ENCODE measurements at places on chromosomes 11 and 22.
A peak's percentile ranks its signal among the peaks of the same experiment; 100 is the strongest.

- no peak for DNase-seq
Measured at GRCh38 chr11:65953471-65953870, 8.1 kb upstream of the SART1 start.

DNA sequence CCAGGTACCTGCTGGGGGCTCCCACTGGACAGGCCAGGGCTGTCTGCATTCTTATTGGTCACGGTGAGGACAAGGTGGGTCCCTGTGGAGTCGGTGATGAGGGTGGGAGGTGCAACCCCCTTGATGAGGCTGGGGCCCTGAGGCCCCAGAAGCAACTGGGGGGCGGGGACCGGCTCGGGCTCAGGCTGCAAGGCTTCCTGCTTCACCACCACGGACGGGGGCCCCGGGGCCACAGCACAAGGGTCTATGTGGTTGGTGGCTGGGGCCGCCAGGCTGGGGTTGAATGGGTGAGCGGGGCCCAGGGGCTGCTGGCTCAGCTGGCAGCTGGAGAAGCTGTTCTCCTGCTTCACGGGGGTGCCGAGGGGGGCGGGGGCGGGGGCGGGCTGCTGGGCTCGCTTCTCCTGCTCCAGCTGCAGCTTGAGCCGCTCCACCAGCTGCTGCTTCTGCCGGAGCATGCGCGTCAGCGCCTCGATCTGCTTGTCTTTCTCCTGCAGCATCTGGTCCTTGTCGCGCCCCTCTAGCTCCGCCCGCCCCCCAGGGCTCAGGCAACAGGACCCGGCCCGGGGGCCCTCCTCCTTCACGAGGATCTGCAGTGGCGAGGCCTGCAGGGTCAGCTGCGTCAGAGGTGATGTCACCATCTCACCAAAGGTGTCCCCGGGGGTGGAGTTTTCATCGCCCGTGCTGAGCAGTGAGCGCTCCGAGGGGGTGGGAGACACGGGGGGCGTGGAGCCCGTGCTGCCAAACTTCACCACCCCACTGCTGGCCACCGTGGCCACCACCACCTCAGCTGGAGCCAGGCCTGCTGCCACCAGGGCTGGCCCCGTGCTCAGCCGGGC, 48.2 kb downstream of the SGSM3 start:
- DNase-seq = peak; percentile 29

GRCh38 chr11:122199661-122200060, 83.6 kb upstream of the BLID start:
- no peak for DNase-seq

DNA sequence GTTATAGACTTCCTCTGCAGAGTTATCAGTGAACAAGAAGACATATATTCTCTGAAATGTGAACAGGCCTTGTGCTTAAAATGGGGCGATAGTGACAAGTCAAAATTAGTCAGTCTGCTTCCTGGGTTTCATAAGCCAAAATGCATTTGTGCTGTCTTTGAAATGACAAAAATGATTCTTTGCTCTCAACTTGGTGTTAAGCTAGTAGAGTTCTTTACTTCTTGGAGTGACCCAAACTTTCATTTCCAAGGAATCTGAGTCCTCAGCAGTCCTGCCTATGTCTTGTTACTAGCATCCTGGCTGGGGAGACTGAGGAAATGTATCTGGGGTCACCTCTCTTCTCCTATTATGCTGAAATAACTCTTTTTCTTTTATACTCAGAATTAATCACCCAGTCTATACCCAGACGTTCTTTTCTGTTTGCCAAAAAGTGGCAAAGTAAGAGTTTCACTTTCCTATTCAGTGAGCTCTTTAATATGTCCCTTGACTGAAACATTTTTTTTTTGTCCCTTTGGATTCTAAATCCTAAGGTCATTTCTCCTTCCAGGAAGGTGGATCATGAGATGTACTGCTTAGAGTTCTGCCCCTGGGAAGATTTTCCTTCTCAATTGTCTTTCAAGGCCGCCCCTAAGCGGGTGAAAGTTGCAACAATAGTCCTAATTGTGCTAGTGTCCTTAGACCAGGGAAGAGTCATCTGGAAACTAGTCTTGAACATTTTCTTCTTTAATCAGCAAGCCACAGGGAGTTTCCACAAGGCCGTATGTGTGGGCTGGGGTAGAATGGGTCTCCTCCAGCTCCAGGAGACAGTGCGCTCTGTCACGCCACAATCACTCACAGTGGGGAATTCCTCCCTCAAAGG, 53.0 kb upstream of the RDX start:
- no peak for DNase-seq

GRCh38 chr11:122910775-122911174, 28.2 kb downstream of the JHY start:
- peak; percentile 9 for DNase-seq

DNA sequence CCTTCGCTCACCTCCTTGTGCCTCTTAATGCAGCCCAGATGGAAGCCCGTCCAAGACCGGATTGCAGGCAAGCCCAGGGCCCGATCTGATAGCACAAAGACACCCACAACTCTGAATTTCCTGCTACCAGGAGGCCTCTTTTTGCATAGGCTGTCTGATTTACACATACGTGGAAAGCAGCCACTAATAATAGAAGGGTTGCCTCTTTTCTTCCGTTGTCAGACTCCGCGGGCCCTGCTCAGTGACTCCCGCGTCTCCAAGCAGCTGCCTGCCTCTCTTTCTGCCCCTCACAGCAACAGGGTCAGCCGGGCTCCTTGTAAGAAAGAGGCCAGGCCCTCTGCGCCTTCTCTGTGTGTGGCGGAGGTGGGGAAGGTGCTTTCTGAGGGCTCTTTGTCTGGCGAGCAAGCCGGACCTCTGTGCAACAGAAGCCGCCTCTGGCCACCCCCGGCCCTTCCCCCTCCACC, 26.7 kb downstream of the FLI1 start:
- peak; percentile 52 for DNase-seq

DNA sequence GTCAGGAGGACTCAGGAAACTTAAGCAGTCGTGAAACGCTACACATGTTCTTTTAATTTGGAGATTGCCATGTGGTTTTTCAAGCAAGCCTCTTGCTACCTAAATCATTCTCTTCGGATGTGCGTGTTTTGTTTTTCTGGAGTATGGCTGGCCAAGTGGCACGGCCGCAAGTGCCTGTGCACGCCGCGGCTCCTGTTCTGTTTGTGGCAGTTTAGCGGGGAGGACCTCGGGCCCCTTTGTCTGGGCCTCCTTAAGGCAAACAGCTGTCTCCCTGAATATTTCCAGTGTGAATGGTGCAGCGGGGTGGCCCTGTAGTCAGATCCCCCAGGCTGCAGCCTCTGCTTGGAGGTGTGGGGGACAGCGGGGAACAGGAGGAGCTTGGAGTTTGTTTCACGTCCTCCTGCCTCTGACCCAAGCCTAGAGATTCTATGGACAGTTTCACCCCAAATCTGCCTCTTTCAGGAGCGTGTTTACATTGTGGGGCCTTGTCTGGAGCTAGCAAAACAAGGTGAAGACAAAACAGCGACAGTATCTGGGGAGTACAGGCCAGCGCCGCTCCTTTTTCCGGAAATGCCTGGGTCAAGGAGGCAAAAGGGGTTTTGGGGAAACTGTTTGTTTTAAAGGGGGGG, 1.3 kb downstream of the LRP5 start:
- DNase-seq = peak; percentile 46

- no peak for DNase-seq
Measured at GRCh38 chr11:102252339-102252891, 64.9 kb upstream of the BIRC3 start.

DNA sequence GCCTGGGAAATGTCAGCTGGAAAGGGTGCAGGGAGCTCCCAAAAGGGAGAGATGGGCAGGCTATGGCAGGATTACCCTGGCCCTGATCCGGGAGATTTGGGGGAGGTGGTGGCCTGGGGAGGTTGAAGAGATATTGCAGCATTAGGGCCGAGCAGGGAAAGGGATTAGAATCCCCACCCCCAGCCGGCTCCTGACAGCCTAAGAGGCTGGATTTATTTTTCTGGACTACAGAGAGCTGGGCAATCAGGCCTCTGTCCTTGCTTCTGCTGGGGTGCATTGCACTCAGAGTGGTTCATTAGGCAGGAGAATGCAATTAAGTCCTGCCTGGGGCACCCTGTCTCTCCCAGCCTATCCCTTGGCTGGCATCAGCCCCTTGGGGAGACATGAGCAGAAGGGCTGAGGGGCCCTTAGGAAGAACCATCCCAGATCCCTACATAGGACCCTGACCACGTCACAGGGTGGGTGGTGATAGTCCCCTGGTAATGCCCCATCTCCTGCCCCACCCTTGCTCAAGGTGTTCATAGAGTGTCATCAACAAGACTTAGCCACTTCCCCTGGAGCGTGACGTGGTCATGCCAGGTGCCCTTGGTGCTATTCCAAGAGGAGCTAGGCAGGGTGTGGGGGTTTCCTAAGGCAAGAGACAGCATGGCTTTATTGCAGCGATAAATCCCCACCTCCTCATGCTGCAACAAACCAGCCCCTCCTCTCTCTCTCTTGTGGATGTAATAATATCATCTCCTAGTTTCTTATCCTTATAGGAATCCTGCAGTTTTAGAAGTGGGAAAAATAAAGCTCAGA, 38.4 kb upstream of the KLHL35 start:
- DNase-seq = no peak

DNA sequence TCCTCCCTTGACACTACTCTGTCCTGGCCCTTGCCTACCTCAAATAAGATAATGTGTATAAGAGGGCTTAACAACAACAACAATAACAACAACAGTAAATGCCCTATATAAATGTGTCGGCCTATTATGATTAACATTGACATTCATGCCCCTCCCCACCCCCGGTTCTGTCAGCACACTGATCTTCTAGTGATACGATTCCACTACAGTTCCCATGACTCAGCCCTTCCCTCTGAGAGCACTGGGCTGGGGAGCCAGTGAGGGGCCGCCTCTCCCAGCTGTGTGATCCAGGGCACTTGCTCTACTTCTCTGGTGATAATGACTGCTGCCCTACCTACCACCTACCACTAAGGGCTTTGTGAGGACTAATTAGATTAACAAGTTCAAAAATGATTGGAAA, 92.2 kb upstream of the PHOX2A start:
- no peak for DNase-seq

GRCh38 chr11:27453701-27454100, 18.9 kb downstream of the LGR4 start:
- DNase-seq = no peak

DNA sequence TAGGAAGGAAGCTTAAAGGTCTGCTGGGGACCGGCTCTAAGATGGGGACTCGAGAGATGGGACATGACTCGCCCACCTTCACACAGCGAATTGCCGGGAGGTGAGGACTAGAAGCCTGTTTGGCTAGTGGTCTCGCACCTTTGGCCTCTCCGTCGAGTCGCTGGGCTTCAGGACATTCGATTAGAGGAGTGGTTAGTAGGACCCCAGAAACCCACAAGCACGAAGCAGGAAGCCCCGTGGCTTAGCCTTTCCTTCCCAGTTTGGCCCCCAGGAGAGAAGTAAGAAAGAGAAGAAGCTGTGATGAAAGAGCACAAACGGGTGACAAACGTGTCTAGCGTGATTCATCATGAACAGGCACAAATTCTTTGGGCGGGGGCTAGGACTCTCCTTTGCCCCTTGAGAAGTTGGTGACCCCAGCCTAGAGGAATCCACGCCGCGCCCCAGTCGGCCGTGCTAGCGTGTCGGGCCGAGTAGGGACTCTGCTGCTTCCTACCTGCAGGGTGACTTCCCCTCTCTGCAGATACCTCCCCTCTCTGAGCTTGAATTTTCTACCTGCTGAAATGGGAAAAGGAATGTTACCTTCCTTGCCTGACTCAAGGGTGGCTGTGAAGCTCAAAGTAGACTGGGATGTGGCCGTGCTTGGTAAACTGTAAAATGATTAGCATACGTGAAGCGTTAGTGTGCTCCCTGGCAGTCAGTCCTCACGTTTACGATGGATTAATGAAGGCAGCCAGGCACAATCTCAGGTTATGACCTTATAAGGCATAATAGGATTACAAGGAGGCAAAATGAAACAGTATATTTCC, 1.1 kb upstream of the ADM start:
- peak; percentile 91 for DNase-seq

DNA sequence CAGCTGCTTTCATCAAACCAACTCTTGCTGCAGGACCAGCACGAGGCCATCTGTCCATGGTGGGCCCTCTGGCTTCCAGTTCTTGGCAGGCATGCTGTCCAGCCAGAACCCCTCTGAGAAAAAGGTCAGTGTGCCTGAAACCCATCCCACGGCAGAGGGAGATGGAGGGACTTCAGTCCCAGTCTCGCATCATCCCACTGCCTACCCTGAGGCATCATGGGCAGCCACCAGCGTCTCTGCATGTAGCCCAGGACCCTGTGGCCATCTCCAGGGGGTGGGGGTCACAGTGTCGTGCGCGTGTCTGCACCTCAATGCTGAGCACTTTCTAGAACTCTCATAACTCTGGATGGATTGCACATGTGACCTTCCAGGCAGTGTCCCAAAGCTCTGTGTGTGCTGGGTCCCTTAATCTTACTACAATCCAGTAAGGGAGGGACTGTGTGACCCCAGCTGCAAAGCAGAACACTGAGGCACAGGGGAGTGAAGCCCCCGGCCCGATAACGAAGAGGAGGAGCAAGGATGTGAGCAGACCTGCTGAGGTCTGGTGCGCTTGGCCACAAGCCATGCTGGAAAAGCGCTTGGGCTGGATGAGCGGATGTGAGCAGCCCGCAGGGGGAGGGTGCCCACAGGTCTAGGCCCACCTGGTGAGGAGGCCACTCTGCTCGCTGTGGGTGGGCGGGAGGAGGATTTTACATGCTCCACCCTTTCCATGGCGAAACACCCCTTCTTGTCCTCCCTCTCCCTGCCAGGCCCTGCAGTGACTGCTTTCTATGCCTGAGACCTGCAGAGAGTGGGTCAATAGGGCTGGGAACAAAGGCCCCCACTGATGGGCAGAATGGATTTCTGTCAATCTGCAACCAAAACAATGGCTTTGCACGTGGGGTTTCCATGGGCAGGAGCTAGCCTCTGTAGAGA, 1401.0 kb downstream of the BRD1 start:
- no peak for DNase-seq

DNA sequence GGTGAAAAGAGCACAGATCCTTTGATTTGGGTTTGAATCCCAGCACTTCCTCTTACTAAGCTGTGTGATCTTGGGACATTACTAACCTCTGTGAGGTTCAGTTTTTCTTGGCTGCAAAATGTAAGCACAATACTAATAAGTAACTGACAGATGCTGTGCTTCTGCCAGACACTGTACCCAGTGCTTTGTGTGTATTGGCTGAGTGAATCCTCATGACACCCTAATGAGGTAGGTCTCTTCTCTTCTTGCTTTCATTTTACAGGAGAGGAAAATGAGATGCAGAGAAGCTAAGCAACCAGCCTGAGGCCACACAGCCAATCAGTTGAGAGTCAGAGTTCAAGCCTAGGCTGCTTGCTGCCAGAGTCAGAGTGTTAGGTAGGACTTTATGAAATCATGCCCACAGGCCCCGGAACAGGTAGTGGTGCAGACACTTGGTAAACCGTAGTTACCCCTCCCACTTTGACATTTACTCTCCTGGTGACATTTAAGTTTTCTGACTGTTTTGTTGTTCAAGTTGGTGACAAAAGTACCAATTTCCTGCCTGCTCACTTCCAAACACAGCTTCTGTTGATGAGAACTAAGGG, 21.2 kb downstream of the PTPRJ start:
- DNase-seq = peak; percentile 43

DNA sequence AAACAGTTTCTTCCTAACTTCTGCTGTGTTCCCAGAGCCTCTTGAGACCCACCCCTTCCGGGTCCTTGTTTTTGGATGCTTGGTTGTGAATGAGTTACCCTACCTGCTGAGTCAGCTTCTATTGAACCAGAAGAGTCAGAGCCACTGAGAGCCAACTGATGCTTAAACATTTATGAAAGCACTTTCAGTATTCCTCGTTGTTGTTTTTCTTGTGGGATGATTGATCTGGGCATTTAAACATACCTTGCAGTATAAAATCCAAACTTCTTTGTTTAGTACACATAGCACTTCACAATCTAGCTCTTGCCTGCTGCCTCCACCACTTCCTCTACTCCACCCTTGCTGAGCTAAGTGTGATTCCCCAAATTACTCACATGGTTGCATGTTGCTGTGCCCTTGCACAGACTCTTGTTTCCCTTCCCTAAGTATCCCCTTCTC, 5.5 kb downstream of the PRSS23 start:
- no peak for DNase-seq

- DNase-seq = no peak
Measured at GRCh38 chr22:17269607-17270261, 50.5 kb upstream of the ADA2 start.

Measured in fibroblast of skin of right quadriceps (primary cell).